Non-pigmented ciliary epithelial cell (primary cell): ENCODE measurements at places on chromosomes 12 and 14.

GRCh38 chr12:88401155-88401554 is 179.1 kb downstream of the KITLG start:
- DNase-seq = no peak

- DNase-seq = no peak
Observed at GRCh38 chr14:104656014-104656714, 33.3 kb upstream of the INF2 start.

GRCh38 chr12:57657744-57658143 is 24.7 kb upstream of the B4GALNT1 start:
- no peak for DNase-seq

GRCh38 chr12:30448038-30448437 is 247.6 kb downstream of the IPO8 start:
- DNase-seq = no peak

- no peak for DNase-seq
Observed at GRCh38 chr12:119239040-119239439, 60.3 kb downstream of the HSPB8 start.

DNA sequence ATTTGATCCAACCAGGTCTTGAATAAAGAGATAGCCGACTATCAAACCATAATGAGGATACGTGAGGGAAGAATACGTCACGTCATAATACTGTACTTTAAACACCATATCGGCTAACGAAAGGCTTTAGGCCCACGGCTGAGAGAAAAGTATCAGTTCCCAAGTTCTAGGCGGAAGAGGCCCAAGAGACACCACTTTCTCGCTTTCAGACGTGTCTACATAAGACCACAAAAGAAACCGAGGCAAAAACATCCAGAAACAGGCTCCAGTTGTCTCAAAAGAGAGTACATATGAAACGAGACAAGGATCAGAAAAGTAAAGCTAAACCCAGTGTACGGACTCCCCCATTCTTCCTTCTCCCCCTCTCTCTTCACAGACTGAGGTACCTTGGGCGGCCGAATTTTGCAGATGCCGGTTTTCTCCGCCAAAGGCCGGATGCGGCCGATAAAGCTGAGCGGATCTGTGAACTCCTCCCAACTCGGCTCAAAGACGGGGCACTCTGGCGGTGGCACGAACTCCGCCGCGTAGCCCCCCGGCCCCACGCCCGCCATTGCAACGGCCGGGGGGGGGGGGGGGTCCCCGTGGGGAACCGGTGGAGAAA is 479 bp downstream of the KDM5A start:
- no peak for DNase-seq

DNA sequence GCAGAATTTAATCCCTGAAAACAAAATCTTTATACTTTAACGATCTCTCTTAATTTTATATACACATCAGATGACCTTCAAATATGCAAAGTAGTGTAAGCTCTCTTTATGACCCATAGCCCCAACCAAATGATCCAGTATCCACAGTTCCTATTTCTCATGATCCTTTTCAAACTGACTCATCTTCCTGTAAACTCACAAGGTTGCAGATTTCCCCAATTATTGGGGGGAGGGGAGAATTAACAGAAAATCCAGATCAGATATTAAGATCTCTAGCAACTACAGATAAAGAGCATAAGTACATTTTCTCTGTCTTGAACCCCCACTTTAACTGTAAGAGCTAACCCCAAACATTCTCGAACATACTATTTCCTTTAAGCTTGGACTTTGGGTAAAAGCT is 12.5 kb downstream of the GNS start:
- no peak for DNase-seq

GRCh38 chr14:55129428-55130195 is 560 bp downstream of the LGALS3 start:
- DNase-seq = no peak

- DNase-seq = no peak
Observed at GRCh38 chr12:106139422-106140171, 843 bp upstream of the NUAK1 start.

- no peak for DNase-seq
Observed at GRCh38 chr12:56687223-56688128, 608 bp downstream of the PTGES3 start.

GRCh38 chr14:100015251-100015655 is 50.0 kb upstream of the EVL start:
- no peak for DNase-seq
